ENCODE measurements at places on chromosomes 2 and 18. TPM values are rescaled to one million over a fixed set of nuclear protein-coding genes. Genes with fewer than 3 reads are reported as not detected.

DNA sequence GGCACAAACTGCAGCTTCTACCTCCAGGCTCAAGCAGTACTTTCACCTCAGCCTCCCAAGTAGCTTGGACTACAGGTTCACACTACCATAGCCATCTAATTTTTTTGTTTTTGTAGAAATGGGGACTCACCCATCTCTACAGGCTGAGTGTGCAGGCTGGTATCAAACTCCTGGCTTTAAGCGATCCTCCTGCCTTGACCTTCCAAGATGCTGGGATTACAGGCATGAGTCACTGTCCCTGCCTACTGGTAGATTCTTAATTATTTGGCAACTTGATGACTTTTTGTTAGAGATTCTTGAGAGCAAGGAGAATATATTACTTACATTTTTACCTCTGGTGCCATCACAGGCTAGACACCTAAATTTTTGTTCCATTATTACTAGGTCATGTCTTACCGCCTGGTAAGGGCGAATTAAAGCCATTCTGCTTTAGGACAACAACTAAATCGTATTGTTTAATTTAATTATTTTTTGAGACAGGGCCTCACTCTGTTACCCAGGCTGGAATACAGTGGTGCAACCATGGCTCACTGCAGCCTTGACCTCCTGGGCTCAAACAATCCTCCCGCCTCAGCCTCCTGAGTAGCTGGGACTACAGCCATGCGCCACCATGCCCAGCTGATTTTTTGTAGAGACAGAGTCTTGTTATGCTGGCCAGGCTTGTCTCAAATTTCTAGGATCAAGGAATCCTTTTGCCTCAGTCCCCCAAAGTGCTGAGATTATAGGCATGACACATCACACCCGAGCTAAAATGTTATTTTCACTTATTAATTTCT is 15.7 kb downstream of the DYNC1I2 start:
- DNase-seq = peak; percentile 39

The PKDCC gene
- total RNA-seq = 5.4 TPM

- DNase-seq = no peak
These were observed 103.3 kb downstream of the ALK start for GRCh38 chr2:29817801-29818680.

- DNase-seq = no peak
These were observed 46.3 kb downstream of the PTPN2 start for GRCh38 chr18:12837747-12838146.

- DNase-seq = no peak
These were observed 38.0 kb upstream of the EPAS1 start for GRCh38 chr2:46258937-46259776.

The ERFE gene
- 13.1 TPM for total RNA-seq

- no peak for DNase-seq
These were observed 425.6 kb downstream of the SUCLG1 start for GRCh38 chr2:84033347-84033974.

GRCh38 chr2:3279236-3279960 is 98.2 kb downstream of the EIPR1 start:
- DNase-seq = no peak

- DNase-seq = peak; percentile 59
These were observed 27.5 kb downstream of the SIX2 start for GRCh38 chr2:44981714-44982108.

DNA sequence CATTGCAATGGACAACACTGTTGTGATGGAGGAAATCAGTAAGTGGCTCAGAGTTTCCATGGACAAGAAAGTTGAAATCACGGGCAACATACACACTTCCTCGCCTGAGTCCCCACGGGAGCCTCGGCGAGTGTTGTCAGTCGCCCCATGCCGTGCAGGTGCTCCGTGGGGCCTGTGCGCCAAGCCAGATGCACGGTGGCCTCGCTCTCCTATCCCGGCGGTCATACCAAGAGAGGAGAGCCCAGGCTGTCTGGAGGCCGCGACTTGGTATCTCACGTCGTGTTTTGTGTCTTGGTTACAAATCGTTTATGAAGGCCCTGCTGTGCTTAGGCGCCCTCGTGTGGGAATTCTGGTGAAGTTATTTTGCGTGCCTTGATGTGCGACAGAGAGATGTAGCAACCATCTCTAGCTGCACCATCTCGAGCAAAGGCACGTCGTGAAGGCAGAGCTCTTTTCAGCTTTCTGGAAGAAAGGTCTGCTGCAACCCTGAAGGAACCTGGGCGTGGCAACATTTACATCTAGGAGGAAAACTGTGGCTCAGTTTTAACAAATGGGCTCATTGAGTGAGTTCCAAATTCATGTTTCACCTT is 21.8 kb downstream of the ATG4B start:
- no peak for DNase-seq

DNA sequence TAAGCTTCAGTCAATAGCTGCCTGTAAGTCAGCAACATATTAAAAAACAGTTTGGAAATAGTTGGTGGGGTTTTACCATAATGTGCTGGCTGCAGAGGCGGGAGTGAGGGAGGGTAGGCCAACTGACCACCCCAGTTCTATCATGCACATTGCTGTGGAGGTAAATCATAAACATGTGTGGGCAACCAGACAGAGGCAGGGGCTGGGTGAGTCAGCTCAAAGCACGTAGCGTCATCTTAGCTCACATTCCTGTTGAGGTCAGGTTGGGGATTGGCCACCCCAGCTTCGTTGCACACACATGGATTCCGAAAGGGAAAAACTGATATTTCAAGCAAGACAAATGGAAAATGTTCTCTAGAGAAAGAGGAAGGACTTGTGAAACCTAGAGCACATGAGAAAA is 19.5 kb downstream of the GPR45 start:
- peak; percentile 72 for DNase-seq

The FAM110C gene
- total RNA-seq = not detected

The SP9 gene
- total RNA-seq = not detected

The HNMT gene
- not detected for total RNA-seq

- DNase-seq = no peak
These were observed 30.0 kb downstream of the THNSL2 start for GRCh38 chr2:88199912-88200682.

- DNase-seq = no peak
These were observed 24.1 kb upstream of the OTOS start for GRCh38 chr2:240164586-240164985.

DNA sequence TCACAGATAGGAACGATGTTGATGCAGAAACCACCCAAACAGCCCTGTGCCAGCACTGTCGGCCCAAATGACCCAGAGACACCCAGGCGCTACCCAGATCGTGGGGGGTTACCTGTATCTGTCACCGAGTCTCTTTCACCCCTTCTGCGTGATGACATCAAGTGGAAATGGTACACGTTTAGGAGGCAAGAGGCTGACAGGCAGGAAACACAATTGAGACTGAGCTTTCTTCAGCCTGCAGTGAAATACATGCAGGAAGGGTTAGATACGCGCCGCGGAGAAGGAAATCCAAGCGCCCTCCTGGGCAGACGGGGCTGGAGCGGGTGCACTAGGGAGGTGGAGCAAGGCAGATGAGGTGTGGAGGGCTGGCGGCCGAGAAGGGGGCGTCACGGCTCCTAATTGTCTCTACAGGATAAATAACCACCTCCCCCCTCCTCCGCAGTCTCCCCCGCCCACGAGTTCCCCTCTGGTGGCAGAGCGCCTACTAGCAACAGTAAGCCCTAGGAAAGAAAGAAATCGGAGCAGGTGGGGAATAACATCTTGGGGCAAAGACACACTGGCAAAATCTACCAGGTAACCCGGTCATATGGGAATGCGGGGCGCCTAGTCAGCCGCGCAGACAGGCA is at the start of gene RNF152:
Gene RNF152, minus strand, starts transcription at position 325 of the 626 bp plus-strand sequence. CDS start 76,544 bp downstream, outside the sequence.
- no peak for DNase-seq

The ALPP gene
- total RNA-seq = not detected

DNA sequence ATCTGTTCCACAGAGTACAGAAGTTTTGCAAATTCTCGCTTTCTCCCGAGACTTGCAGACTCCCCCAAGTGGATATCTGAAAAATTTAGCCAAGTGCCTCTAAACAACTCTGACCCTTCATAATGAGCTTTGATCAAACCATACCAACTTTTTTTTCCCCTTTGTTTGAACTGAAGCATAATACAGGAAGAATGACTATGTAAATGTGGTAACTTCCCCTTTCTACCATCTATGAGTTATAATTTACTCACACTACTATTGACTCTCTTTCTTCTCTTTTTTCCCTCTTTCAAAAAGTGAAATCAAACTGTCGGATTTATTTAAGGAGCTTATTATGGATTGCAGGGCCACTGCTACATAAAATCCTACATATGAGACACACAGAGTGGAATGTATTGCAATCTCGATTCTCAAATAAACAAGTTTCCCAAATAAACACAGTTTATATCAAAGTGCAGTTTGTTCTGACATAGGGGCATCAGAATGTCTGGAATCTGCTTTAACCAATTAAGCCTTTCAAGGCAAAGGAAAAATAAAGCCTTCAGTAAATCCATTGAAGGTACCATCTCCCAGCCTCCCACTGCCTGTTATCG is 1.4 kb upstream of the ZNF804A start:
- DNase-seq = peak; percentile 61

The CDK15 gene
- 0.72 TPM for total RNA-seq

- DNase-seq = peak; percentile 97
These were observed 263.9 kb downstream of the LTBP1 start for GRCh38 chr2:33210626-33211025.

The CLEC4F gene
- total RNA-seq = not detected

DNA sequence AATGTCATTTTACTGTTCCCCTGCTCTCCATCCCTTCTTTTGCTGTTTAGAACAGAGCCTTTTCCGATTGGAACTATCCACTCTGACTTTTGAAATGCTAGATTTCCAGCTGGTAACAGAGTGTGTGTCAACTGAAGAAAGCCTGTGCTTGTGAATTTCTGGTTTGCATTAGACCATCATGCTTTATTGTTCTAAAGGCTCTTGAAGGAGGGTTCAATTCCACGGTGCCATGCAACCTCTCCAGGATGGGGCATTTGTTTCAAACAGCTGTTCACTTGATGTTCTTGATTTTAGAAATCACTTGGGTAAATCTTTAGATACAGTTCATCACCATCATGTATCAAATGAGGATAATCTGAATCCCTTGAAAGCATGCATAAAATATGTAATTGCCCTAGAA is 156.7 kb downstream of the QPCT start:
- DNase-seq = no peak

The XRCC5 gene
- total RNA-seq = 390 TPM

The IL1R2 gene
- 0.57 TPM for total RNA-seq

GRCh38 chr2:167816874-167817290 is 430.5 kb downstream of the STK39 start:
- no peak for DNase-seq

The FBLN7 gene
- total RNA-seq = 0.03 TPM

The CGREF1 gene
- 0.26 TPM for total RNA-seq

DNA sequence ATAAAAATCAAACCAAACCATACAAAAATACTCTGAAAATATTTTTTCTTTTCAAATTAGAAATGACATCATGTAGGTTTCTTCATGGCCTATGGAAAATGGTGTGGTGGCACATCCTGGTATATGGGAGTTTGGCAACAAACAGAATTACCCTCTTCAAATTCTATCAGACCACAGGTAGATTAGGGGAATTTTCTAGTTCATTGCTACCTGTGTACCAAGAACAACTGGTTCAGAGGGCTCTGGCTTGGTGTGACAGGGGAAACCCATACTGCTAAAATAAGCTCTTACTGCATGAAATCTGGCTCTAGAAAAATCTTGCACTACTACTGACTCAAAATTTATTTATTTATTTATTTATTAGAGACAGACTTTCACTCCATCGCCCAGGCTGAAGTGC is 63.4 kb upstream of the PELI1 start:
- no peak for DNase-seq

GRCh38 chr2:96679848-96680247 is 37.3 kb downstream of the FER1L5 start:
- no peak for DNase-seq

The KRTCAP3 gene
- 0.50 TPM for total RNA-seq

DNA sequence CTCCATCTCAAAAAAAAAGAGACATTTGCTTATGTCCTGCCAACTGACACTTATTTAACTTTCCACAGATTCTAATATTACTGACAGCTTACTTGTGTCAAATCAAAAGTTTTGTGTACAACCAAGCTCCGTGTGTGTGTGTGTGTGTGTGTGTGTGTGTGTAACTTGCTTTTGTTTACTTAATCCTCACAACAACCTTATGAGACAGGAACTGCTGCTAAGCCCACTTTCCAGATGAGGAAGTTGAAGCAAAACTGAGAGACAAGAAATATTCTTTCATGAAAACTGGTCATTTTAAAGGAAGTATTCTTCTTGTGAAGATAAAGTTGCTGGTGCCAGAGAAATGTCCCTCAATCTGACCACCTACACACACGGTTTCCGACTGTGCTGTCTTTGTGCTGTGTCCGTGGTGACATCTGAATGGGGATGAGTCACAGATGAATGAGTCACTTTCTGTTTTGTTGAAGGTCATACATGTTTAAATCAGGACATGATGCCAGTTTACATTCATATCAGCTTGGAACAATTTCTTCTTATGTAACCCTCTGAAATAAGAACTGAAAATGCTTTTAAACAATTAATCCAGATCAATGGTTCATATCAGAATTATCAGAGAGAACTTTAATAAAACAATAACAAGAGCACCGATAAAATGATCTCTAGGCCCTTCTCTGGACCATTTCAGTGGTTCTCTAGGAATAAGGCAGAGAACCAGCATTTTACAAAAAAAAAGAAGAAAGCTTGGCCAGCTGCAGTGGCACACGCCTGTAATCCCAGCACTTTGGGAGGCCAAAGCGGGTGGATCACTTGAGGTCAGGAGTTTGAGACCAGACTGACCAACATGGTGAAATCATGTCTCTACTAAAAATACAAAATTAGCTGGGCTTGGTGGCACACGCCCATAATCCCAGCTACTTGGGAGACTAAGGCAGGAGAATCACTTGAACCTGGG is 95.5 kb downstream of the THNSL2 start:
- peak; percentile 67 for DNase-seq

DNA sequence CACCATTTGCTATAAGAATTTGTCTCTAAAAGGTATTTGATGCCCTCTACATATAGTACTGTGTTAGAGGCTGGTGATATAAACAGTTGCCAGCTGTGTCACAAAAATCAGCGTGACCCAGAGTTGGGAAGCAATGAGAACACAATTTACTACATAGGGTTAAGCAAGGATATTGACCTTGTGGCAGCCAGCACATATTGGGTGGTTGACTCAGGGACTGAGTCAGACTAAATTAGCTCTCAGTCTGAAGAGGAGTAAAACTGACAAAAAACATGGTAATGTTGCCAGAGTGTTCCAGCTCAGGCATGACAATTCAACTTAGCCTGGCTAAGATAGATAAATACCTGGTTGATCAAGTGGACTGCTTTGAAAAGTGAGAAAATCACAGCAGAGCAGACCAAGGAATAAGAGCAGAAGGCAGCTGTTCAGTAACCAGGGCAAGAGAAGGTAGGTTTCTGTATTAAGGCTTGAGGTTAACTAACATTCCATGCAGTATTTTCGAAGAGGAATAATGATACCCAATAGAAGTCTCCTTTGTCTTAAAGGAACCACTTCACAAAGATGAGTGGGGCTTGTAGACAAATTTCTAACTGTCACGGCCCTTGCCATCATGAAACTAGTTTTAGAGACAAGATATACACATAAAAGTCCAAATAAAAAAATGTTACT is 108.2 kb upstream of the ERBB4 start:
- DNase-seq = peak; percentile 85

DNA sequence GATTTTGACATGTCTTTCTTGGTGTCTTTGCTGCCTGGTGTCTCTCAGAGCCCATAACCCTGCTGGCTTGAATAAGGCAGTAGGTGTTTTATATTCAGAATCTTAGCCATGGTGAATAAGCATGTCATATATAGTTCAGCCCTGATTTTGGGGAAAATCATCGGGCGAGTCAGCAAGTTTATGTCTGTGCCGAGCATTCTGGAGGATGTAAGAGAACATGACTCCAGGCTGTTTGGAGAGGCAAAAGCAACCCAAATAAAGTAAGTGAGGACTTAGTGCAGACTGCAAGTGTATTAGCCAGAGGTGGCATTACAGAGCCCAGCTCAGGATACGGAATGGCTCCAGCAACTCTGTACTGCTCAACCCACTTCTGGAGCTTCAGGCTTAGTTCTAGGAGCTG is 50.3 kb downstream of the TCF7L1 start:
- no peak for DNase-seq

Measured in HT1080 (cell line).